Stimulated activated CD8-positive, alpha-beta memory T cell treated with anti-CD3 and anti-CD28 coated beads, Interleukin-4, amount 100 ng/mL, for 4 hours (primary cell): ENCODE measurements at places on chromosomes 11 and 22.

DNA sequence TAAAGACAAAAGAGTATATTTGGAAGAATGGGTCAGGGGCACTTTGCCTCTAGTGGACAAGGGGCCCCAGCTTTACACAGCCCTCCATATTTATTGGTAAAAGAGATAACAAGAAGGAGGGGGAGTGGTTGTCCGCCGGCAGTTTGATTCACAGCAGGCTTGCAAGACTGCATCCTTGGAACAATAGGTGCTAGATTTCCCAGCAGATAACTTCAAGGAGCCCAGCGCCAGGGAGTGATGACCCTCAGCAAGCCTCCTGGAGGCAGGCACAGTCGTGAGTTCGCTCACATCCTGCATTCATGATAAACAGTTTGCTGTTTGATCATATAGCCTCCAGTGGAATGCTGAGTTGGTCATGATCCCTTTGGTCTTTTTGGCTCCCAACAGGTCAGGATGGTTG, 67.8 kb upstream of the INCENP start:
- DNase-seq: no peak

DNA sequence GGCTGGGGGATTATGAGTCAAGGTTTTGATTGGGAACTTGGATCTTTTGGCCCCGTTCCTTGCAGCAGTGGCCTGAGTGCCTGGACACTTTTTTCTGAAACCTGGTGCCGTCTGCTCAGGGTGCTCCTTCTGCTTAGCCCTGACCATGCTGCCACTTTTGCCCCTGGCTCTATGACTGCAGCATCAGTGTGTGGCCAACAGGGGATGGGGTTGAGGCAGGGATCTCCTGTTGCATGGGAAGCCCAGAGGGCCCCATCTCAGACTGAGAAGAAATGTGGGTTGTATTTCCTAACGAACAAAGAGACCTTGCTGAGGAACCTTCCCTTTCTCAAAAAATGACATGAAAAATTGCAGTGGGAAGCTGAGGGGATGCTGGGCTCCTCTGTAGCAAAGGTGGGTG, 18.7 kb downstream of the POU2F3 start:
- DNase-seq: no peak

- DNase-seq: no peak
These were observed 93.9 kb upstream of the PITPNB start for GRCh38 chr22:28012832-28013460.

- no peak for DNase-seq
These were observed 29.3 kb downstream of the SHANK2 start for GRCh38 chr11:71223081-71223405.

DNA sequence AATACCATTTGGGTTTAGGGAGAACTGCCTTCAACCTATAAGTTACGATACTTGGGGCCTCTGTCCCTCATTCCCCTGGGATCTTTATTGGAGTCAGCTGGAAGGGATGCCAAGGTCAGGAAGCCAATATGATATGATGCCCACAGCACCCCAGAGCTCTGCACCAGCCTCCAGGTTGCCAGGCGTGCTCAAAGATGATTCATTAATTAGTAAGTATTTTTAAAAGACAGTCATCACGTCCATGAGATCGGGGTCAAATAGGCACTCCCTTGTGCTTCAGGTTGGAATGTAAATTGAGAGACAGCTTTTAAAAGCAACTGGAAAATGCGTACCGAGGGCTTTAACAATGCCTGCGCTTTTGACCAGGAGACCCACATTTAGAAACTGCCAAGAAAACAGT, 57.0 kb upstream of the CD5 start:
- DNase-seq: no peak
